ENCODE measurements at places on chromosomes 11 and 22. TPM values are rescaled to one million over a fixed set of nuclear protein-coding genes. Genes with fewer than 3 reads are reported as not detected.

- peak; percentile 77 for DNase-seq
These were observed 53.9 kb upstream of the RCE1 start for GRCh38 chr11:66789097-66789890.

DNA sequence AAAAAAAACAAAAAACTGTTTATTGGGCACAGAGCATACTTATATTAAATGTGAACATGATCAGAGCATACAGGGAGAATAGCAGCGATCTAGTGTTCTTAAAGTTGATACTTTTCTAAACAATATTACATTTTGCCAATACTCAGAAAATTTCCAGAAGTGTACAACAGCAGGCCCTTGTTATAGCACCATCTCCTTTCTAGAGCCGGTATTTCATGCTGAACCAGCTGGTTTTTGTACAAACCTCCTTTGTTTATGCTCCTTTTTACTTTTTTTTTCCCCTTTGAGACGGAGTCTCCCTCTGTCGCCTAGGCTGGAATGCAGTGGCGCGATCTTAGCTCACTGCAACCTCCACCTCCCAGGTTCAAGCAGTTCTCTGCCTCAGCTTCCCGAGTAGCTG lies 90.7 kb downstream of the PPP6R3 start:
- no peak for DNase-seq

GRCh38 chr22:30747493-30747892 lies 52.8 kb downstream of the OSBP2 start:
- DNase-seq, result no peak

The TTLL1 gene
- total RNA-seq, result 6.2 TPM

DNA sequence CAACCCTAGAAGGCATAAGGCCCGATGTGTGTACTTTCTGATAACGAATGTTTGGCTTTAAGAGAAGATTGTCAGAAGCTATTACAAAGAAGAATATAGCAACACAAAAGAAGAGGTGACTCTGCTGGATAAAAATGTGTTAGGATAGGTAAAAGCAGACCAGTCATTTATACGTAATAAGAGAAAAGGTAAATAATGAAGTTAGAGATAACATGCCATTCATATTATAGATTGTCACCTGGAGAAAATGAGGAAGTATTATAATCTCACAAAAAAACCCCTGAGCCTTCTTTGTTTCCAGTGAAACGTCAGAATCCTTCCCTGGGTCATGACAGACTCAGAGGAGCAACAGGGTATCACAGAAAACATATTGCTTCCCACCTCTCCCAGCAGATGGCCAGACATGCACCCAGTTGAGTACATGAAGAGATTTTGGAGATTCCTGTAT lies 36.1 kb downstream of the PPFIA1 start:
- DNase-seq, result no peak

- no peak for DNase-seq
These were observed 21.1 kb downstream of the KCTD17 start for GRCh38 chr22:37072673-37073072.

DNA sequence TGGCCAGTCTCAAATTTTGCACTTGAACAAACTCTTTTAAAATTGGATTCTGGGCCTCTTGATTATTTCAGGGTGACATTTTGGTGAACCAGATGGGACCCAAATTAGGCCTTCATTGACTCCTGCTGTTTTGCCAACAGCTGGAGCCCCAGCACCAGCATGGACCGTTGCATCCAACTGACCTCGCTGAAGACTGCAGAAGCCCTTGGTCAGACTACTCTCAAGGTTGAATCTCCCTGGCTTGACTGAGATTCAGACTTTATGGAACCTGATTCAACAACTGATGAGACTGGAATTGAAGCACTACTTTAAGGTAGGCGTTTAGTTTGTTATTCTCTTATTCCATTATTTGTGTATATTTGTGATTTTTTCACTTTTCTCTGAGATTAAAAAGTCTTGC lies 41.7 kb downstream of the NARS2 start:
- no peak for DNase-seq

The MUC5AC gene
- total RNA-seq, result not detected

The MRGPRX1 gene
- not detected for total RNA-seq

DNA sequence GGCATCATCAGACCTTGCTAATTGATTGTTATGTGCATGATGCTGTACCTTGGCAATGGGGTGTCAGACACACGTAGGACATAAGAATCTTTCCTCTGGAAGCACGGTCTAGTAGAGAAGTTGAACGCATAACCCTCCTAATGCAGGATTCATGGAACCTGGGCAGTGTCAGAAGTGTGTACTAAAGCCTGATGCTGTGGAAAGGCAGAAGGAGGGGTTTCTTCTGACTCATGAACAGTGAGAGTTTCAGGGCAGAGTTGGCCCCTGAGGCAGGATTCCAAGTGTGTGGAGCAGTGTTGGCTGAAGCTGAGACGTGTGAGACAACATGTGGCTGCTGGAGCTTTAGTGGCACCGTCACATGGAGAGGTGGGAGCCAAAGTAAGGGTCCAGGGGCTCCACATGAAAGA lies 3.5 kb downstream of the PANX1 start:
- peak; percentile 90 for DNase-seq

The KRTAP5-2 gene
- total RNA-seq, result not detected

GRCh38 chr22:49013707-49014106 lies 814.0 kb downstream of the BRD1 start:
- no peak for DNase-seq

The SLC5A4 gene
- total RNA-seq, result not detected

DNA sequence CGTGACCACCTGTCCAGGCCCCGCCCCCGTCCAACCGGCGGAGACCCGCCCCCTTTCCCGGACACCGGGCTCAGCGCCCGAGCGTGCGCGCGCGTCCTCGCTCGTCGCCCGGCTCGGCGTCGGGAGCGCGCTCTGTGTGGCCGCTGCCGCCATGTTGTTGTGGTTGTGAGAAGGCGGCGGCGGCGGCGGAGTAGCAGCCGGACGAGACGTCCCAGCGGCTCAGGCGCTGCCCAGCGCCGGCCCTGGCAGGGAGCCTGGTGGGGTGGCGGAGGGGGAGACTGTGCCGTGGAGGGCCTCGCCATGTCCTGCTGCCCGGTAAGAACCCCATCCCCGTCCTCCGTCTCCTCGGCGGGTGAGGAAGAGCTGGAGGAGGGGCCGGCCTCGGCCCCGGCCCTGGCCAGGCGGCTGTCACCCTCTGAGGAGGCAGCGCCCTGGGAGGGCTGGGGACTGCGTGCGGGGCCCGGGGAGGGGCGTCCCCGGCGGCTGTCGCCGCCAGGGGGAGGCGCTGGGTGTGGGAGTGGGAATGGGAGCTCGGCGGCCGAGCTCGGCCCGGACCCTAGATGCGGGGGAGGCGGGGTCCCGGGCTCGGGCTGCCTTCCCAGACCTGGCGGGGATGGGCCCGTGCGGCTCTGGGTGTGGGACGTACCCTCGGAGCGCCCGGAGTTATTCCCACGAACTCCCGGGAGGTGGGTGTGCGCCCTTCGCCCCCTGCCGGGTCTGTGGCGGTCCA lies at the start of gene MTMR3:
MTMR3 (plus strand) TSS at position 130 of the 730 bp plus-strand sequence. CDS start 87,886 bp downstream, outside the sequence.
- peak; percentile 80 for DNase-seq

DNA sequence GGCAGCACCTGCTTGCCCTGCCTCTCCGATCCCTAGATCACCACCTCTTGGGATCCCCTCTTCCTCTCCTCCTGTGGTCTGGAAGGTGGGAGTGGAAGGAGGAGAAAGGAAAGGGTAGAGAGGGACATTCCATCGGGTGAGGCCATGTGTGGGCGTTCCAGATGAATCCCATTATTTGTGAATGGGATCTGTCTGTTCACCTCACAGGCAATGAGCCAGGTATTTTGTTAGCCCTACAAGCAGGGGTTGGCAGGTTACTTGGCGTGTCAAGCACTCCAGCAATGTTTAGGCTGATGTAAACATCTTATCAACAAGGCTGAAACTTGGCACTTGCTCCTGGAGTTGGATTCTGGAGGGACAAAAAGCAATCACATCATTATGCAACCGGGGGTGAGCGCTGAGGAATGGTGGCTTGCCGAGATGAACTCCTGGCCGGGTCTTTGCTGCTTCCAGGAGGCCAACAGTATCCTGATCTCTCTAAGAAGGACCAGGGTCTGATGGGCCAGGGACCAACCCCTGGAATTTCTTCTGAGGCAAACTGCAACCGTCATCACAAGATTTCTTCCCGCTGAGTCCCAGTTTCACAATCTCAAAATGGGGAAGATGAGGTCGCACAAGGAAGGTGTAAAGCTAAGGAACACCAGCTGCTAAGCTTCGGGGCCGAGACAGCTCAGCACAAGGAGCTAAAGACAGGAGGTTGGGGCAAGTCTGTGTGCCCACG lies 7.8 kb downstream of the ADAMTS8 start:
- DNase-seq, result no peak

- DNase-seq, result no peak
These were observed 20.2 kb downstream of the LMO1 start for GRCh38 chr11:8243458-8243857.

DNA sequence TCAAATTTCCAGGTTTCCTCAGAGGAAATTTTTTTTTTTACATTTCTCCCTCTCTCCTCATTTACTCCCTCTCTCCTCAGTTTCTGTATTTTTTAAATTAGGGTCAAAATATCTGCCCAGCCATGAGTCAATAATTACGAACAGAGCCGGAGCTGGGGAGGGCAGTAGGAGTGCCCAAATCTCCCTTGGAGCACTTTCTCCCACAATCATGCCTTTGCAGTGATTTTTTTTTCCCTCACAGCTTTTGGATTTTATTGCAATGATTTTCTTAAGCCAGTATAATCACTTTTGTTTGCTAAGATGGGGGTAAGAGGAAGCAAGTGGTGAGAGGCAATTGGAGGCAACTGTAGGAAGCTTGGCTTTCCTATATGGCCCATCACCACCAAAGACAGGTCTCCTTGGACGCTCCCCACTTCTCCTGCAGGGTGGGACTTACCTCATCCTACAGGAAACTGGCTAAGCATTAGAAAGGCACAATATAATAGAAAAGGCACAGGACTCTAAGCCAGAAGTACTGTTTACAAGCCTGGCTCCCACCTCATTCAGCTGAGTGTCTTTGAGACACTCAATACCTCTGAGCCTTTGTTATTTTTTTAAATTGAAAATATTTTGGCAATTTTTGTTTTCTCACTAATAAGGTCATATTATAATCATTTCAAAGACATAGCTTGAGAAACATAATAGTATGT lies 192.6 kb upstream of the PITPNB start:
- DNase-seq, result peak; percentile 8

The TCN1 gene
- total RNA-seq, result not detected

GRCh38 chr11:31240340-31240904 lies 129.1 kb downstream of the DCDC1 start:
- no peak for DNase-seq

The ART5 gene
- not detected for total RNA-seq

The ZNF70 gene
- total RNA-seq, result 6.7 TPM

The TNNT3 gene
- total RNA-seq, result not detected

- DNase-seq, result no peak
These were observed 190.7 kb downstream of the UVRAG start for GRCh38 chr11:76005756-76006155.

GRCh38 chr11:2444821-2445745 lies at the start of gene KCNQ1:
KCNQ1 (plus strand) TSS chr11:2445008; CDS start chr11:2445099, 91 bp downstream.
- DNase-seq, result no peak

- no peak for DNase-seq
These were observed 146.2 kb downstream of the TRIM29 start for GRCh38 chr11:119991669-119992068.

GRCh38 chr11:83864412-83865057 lies 578.4 kb upstream of the CCDC90B start:
- DNase-seq, result no peak

DNA sequence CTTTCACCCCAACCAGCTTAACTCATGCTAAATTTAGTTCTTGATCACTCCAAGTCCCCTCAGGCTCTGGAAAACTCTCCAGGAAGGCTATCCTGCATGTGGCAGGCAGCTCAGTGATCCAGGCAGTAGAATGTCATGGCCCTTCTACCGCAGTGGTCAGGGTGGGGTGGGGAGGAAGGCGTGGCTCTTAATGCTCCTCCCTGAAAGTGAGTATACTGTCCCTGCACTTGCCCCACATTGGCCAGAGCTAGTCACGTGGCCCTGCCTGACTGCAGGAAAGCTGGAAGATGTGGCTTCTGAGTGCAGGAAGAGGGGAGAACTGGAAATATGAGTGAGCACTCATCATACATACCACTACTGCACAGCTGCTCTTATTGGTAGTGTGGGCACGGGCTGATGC lies 102.1 kb downstream of the GRAMD1B start:
- no peak for DNase-seq

The ATP6V1E1 gene
- 161 TPM for total RNA-seq

The MMP13 gene
- not detected for total RNA-seq

The APOBEC3A gene
- not detected for total RNA-seq

DNA sequence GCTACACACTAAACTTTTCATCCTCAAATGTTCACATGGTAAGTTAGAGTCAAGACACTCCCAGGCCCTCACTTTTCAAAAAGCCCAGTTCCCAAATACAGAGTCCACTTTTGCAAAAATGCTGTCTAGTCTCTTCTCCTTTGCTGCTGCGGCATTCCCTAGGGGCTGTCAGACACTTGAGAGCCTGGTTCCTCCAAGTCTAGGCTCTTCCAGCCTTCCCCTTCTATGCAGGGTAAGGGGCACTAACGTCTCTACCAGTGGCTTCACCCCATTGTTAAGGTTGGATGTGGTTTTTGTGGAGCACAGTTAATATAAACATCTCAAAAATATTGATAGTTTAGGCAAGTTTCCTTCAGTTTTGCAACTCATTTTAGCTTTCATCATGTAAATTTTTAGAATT lies 181.5 kb downstream of the KIF18A start:
- no peak for DNase-seq

The TP53AIP1 gene
- not detected for total RNA-seq

DNA sequence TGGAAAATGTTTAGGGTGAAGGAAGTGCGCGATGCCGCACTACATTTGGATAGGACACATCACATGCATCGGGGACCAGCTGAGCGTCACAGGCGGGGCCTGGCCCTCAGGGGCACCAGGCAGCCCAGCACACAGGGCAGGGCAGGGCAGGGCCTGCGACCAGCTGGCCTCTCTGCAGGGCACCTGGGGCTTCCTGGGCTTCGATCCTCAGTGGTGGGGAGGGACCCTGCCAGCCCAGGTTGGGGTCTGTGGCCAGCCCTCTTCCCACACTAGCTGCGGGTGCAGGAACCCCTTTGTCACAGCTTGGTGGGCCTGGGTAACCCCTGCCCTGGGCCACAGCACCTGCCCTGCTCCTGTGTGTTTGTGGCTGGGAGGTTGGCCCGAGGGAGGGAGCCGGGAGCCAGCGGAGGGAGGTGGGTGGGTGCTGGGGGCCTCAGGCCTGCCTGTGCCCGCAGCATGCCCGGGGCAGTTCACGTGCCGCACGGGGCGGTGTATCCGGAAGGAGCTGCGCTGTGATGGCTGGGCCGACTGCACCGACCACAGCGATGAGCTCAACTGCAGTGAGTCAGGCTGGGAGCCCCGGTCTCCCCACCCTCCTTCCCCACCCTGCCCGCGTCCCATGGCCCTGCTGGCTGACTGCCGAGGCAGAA lies 37.9 kb downstream of the ST14 start:
- no peak for DNase-seq
